ENCODE measurements at places on chromosomes 5 and 9.

DNA sequence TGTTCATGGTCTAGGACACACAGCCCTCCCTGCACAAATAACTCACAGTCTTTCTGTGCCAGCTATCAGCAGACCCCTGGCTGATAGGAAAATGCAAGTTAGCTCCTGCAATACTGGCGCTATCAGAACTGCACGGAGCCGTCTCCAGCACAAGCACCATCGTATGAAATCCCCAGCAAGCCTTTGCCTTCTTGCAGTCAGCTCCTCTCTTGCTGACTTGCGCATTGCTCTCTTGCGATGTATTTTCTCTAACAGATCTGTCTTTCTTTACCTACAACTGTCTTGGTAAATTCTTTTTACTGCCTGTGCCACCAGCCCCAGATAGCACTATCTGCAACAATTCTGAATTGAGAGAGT lies 25.1 kb upstream of the UGCG start:
- DNase-seq, result no peak

DNA sequence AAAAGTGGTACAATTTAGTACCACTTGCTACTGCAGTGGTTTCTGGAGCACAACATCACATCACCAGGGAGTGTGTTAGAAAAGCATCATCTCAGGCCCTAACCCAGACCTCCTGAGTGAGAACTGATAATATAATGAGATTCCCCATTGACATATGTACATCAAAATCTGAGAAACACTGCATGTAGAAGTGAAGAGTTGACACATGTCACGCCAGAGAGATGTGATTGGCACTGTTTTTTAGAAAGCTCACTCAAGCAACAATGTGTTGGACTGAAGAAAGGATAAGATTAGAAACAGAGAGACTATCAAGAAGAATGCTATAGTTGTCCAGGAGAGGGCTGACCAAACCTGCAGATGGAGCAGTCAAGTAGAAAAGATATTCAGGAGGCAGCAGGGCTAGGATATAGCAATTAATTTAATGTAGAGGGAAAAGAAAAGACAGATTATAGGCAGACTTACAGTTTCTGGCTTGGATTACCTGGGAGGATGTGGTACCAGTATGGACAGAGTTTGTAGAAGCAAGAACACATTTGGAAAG lies 324.4 kb upstream of the ADAMTSL1 start:
- no peak for DNase-seq

- DNase-seq, result peak; percentile 90
Observed at GRCh38 chr9:105064248-105065097, 136.5 kb upstream of the ABCA1 start.

DNA sequence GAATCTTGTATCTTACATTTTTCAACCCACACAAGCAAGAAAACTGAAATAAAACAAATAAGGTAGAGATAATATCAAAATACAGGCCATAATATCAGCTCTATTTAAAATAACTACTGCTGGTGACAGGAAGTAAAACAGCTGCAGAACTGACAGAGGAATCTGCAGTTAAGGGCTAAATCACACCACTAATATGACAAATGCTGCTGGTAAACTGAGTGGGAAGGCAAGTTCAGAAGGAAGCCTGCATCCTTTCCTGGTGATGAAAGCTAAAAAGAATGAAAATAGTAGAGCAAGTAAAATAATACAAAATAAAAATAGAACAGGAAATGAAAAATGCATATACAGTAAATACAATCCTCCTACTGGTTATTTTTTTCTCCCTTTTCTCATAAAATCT lies 1293.7 kb upstream of the C9orf72 start:
- no peak for DNase-seq

- no peak for DNase-seq
Observed at GRCh38 chr9:23382418-23382817, 443.6 kb downstream of the ELAVL2 start.

DNA sequence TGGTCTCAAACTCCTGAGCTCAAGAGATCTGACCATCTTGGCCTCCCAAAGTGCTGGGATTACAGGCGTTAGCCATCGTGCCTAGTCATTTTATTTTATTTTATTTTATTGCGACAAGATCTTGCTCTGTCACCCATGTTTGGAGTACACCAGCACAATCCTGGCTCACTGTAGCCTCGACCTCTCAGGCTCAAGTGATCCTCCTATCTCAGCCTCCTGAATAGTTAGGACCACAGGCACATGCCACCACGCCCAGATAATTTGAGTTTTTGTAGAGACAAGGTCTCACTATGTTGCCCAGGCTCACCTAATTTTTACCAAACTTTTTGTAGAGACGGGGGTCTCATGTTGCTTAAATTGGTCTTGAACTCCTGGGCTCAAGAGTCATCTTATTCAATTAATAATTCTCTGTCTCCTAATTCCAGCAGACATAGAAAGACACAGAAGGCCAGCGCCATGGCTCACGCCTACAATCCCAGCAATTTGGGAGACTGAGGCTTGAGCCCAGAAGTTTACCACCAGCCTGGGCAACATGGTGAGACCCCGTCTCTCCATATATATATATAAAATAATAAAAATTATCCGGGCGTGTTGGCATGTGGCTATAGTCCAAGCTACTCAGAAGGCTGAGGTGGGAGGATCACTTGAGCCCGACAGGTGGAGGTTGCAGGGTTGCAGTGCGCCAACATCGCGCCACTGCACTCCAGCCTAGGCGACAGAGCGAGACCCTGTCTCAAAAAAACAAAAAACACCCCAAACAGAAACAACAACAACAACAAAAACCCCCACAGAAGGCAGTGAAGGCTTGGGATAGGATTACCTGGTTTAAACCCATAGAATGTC lies 1.0 kb upstream of the UBAP1 start:
- no peak for DNase-seq

GRCh38 chr5:106397700-106398099 lies 1273.0 kb downstream of the EFNA5 start:
- no peak for DNase-seq

DNA sequence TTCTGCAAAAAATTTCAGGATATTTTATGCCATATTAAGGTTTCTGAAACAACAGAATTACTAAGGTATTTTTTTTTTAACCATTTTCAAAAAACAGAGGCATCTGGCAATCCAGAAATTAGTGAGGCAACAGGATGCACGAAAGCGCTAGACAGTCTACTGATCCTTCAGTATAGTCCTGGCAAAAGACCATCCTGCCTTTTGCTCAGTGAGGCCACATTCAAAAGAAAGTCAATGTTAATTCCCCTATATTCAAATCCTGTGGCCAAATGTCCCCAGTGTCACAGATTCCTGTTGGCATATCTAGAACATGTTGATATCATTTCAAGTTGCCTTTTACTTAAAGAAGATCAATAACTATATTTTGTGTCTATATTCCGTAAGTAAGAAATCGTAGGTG lies 13.1 kb upstream of the NFIB start:
- DNase-seq, result no peak

- DNase-seq, result no peak
Observed at GRCh38 chr5:8770431-8770830, 775.4 kb downstream of the SEMA5A start.

GRCh38 chr5:143758015-143758414 lies 53.9 kb upstream of the HMHB1 start:
- no peak for DNase-seq

DNA sequence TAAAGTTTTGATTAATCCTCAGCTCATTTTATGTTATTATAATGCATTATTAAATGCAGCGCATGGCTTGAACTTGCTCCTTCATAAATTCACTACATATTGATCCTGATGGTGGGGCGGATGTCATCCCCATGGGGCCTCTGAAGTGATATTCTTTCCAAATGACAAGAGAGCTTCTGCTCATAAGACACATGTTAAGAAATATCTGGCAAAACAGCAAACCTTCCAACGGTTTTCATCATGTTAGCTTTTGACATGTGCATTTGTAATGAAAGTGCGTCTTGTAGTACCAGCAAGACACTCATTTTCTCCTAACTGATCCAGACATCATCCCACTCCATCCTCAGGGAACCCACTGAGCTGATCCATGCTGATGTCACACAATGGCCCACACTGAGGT lies 45.7 kb downstream of the SEMA5A start:
- DNase-seq, result no peak

DNA sequence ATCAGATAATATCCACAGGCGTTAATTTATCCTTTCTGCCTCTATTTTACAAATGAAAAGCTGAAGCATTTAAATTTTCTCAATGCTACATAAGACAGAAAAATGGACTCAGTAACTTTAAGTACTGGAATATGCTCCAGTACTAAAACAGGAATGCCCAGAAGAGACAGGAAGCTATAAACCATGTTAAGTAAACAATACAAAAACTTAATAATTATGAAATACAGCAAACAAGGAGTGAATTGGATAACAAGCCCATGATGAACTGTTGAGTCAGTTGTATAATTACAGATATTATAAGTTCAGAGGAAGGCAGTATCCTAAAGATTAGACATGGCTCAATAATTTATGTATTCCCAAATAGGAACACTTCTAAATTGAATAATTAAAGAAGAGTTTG lies 148.5 kb downstream of the CHSY3 start:
- no peak for DNase-seq

Data from pons (tissue), 1 donor.